Activated B cell treated with CpG ODN at 0.5 μM for 24 hours (primary cell): ENCODE measurements at places on chromosomes 6 and 20. TPM values are rescaled to one million over a fixed set of nuclear protein-coding genes. Genes with fewer than 3 reads are reported as not detected.

METTL24 gene
- not detected in 2 replicates for total RNA-seq

CNBD2 gene
- total RNA-seq = 5.6 and 6.5 TPM in 2 replicates

PGC gene
- not detected in 2 replicates for total RNA-seq

CD83 gene
- 483 and 492 TPM in 2 replicates for total RNA-seq

PLA2G7 gene
- total RNA-seq = 0.38 and 0.51 TPM in 2 replicates

CST4 gene
- not detected in 2 replicates for total RNA-seq

CGAS gene
- total RNA-seq = 22.7 and 24.3 TPM in 2 replicates

BCAS1 gene
- 1.3 and 1.7 TPM in 2 replicates for total RNA-seq

BPIFB2 gene
- total RNA-seq = not detected in 2 replicates

DYNLRB1 gene
- total RNA-seq = 62.7 and 65.9 TPM in 2 replicates

KCNG1 gene
- 7.2 and 7.4 TPM in 2 replicates for total RNA-seq

SPTLC3 gene
- not detected in 2 replicates for total RNA-seq

TBC1D32 gene
- 11.3 and 17.8 TPM in 2 replicates for total RNA-seq

RAD21L1 gene
- not detected in 2 replicates for total RNA-seq

EPPIN gene
- not detected in 2 replicates for total RNA-seq

DNA sequence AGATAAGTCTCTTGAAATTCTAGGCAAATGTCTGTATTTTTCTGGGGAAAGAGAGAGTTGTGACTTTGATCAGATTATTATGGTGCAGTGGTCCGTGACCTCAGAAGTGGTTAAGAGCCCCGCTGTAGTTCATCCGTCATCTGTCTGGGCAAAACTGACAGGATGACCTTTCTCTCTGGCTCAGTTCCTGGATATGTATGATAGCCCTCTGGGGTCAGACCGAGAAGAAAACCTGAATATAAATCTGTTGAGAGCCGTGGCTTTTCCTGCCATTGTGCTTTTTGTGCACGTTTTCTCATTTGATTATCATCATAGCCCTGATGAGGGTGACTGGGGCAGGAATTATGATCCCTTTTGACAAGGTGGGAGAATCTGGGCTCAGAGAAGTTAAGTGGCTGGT is 26.5 kb downstream of the GHRH start:
- no peak for DNase-seq

- no peak for DNase-seq
Measured at GRCh38 chr6:43185391-43185985, 3.5 kb downstream of the CUL9 start.

- no peak for DNase-seq
Measured at GRCh38 chr6:168165373-168165772, 86.4 kb upstream of the FRMD1 start.

DNA sequence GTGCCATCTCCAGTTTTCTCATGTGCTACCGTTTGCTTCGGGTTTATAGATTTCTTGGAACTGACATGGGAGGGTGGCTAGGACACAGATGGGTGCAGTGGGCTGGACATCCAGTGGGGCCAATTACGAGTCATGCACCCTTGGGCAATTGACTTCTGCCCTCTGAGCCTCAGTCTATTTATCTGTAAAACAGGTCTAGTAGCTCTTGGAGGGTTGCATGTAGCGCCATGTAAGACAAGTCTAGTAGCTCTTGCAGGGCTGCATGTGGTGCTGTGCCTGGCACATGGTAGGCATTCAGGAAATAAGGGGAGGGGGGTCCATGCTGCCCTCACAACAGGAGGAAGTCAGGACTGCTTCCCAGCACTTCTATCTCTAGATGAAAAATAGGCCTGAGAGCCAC is 15.3 kb downstream of the PMEPA1 start:
- no peak for DNase-seq

DNA sequence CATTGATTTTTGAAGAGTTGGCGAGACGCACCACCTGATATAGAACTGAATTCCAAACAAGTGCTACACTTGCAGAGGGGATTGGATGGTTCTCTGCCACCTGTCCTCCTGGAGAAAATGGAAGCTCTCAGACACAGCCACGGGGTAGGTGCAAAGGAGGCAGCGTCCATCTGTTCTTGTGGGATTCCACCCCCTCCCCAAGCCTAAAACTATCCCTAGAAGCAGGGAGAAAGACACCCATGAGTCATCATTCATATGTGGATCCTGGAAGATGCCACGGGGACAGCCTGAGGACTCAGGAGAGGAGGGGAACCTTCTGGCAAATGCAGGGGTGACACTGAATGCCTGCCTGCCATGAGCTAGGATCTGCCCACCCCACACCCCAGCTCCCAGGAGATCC is 171.3 kb upstream of the CST7 start:
- DNase-seq = no peak

GRCh38 chr6:152698692-152699091 is 995 bp downstream of the MYCT1 start:
- DNase-seq = no peak

GRCh38 chr6:126176282-126176681 is 163.6 kb upstream of the CENPW start:
- no peak for DNase-seq

GRCh38 chr20:39789411-39789810 is 827.3 kb downstream of the DHX35 start:
- no peak for DNase-seq

- DNase-seq = no peak
Measured at GRCh38 chr6:44003345-44004061, 123.7 kb downstream of the MRPL14 start.

DNA sequence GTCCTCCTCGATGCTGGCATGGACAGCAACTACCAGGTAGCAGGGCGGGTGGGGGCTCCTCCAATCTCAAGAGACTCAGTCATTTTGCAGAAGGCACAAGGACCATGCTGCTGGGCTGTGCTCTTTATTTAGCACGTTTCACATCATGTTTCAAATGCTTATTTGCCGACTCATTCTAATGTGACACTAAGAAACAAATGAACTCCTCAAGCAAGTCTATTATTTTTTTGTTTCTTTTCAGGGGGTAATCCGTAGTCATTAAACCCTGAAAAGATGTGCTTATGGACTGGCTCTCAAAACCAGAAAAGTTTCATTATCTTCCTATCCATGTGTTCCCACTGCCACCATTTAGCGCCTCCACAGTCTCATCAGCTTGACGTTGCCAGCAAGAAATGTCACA is 92.9 kb downstream of the ANKS1A start:
- no peak for DNase-seq

DNA sequence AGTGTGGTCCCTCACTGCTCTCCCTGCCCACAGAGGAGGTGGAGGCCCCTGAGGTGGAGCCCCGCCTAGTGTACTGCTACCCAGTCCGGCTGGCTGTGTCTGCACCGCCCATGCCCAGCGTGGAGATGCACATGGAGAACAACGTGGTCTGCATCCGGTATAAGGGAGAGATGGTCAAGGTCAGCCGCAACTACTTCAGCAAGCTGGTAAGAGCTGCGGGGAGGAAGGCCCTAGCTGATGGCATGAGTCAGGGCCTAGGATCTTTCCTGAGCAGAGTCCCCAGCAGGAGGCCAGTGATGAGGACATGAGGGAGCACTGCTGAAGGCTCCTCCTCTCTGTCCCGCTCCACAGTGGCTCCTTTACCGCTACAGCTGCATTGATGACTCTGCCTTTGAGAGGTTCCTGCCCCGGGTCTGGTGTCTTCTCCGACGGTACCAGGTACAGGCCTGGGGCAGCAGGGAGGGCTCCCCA is 11.2 kb downstream of the PCIF1 start:
- no peak for DNase-seq

DNA sequence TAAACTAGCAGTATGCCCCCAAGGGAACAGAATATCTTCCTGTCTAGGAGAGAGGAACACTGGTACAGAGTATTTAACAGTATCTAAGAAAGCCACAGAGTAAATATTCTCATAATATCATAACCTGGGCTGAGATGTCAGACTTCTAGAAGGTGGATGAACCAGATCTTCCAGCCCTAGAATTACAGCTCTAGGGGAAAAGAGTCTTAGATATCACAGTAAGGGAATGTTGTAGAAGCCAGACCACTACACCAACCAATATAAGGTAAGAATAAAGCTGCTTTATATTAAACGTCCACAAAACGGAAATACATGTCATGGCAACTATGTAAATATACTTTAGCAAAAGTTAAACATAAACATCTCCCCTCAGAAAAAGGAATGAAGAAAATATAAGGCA is 12.4 kb downstream of the SERINC1 start:
- DNase-seq = no peak

DNA sequence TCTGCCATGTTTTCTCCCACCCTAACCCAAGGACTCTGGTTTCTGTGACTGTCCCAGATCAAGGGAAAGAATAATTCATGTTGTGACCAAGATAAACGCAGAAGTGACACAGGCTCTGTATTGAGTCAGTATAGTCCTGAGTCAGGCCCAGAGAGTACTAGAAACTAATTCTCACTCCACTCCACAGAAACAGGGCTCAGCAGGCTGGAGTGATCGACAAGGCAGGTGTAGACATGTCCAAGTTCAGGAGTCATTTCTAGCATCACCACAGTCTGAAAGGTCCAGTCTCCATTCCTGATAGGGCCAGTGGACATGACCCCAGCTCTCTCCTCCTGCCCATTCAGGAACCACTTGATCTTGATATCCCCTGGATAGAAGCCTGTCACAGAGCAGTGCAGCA is 2.7 kb downstream of the HLA-DOB start:
- no peak for DNase-seq

GRCh38 chr20:3121271-3121911 is 36.9 kb upstream of the AVP start:
- DNase-seq = no peak

- DNase-seq = no peak
Measured at GRCh38 chr6:79302341-79302740, 67.9 kb upstream of the HMGN3 start.

DNA sequence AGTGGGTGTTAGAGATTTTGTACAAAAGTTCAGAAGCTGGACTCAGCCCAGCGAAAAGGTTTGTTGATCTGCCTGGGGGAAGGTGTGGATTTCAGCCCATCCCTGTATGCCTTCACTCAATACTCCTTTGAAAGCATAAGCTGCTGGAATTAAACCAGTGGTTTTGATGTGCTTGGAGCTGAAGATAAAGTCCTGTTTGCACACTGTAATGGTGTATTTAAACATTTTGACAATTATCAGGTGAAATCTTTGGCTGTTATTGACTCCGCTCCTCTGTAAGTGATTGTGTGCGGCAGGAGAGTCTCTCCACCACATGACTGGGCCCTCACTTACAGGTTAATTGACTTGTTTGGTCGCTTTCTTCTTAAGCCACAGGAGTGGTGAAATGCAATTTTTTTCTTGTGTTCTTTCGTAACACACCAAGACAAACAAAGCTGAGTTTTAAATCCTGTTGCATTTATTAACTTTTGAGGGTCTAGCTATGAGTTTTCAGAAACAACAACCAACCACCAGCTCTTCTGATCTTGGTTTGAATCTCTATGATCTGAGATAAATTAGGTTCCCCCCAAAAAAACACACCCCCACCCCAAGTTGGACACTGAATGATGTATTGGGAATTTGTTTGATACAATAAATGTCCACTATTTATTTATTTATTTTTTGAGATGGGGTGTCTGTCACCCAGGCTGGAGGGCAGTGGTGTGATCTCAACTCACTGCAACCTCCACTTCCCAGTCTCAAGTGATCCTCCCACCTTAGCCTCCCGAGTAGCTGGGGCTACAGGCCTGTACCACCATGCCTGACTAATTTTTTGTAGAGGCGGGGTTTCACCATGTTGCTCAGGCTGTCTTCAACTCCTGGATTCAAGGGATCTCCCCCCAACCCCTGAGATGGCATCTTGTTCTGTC is 46.3 kb upstream of the NCOA3 start:
- no peak for DNase-seq

GRCh38 chr6:169098116-169098515 is 155.5 kb downstream of the THBS2 start:
- DNase-seq = no peak

DNA sequence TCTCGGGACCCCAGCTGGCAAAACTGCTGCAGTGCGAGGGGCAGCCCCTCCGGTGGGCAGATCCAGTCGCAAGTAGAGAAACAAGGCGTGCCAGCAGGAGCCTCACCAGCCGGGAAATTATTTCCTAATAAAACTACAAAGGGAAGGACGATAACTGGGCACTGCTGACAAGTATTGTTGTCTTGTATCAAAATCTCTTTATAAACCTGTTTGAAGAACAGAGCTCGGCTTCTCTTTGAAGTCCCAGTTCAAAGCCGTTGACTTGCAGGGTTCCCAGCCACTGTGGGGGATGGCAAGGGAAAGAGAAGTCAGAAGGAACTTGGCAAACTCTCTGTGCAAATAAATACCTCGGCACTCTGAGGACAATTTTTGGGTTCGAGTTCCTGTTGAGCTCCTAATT is 504.5 kb downstream of the CD83 start:
- no peak for DNase-seq

DNA sequence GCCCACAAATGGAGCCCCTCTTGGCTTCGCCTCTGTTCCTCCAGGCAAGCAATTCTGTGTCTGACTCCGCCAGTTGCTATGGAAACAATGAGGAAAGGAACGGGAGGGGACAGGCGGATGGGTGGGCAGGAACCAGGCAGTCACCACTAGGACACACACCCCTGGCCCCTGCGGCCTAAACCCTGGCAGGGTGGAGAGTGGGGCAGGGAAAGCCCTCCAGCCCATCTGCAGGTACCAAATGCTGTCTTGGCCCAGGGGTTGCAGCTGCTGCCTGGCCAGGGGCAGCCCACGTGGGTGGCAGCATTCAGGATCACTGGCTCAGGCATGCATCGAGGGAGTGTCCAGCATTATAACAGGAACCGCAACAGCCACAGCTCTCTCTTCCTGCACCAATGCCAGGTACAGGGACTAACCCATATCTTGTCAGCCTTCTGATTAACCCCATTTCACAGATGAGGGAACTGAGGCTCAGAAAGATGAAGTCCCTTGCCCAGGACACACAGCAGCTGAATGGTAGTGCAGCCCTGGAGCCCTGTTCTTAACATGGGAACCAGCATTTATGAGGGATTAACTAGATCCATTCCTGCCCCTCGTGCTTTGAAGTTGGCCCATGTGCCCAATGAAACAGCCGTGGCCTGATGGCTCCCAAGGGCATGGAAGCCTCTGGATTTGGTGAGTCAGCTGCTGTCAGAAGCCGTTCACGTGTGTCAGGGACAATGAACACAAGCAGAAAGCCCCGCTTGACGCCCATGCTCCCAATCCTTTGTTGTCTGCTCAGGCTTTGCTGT is 66.3 kb downstream of the NOL4L start:
- no peak for DNase-seq

DNA sequence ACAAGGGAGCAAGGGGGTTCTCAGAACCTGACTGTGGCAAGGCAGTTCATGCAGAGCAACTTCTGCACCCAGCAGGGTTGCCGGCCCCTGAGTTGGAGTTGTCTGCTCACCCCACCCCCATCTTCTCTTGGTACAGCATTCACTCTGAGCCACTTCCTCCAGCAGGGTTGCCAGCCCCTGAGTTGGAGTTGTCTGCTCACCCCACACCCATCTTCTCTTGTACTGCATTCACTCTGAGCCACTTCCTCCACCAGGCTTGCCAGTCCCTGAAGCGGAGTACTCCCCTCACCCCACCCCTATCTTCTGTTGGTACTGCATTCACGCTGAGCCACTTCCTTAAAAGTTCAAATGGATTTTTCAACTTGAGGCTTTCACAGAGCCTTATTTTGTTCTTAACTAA is 79.7 kb upstream of the SYNDIG1 start:
- DNase-seq = no peak

DNA sequence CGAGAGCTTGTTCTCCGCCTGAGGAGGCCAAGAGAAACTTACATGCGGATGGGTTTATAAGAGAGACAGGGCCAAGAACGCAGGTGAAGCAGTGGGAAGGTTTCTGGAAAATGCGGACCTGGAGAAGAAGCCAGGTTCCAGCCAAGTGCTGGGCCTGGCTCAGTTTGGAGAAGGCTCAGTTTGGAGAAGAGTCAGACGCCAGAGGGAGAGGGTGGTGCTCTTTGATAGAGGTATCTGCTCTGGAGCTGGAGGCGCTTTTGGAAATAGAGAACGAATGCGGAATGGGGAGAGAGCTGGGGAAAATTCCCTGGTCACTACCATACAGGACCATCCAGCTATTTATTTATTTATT is 753 bp downstream of the RSPH9 start:
- no peak for DNase-seq

GRCh38 chr20:62951143-62951895 is 1.2 kb upstream of the SLC17A9 start:
- no peak for DNase-seq
